ENCODE measurements at places on chromosomes 4 and X. TPM values are rescaled to one million over a fixed set of nuclear protein-coding genes. Genes with fewer than 3 reads are reported as not detected.
A peak's percentile ranks its signal among the peaks of the same experiment; 100 is the strongest.

- no peaks in the 10 kb centered on the region for H3K27me3 ChIP-seq
- no peaks in the 10 kb centered on the region for H3K36me3 ChIP-seq
- H3K27ac ChIP-seq = no peak overlapping the region
- DNase-seq = no peak
- H3K4me3 ChIP-seq = no peak overlapping the region
- no peaks in the 10 kb centered on the region for H3K4me1 ChIP-seq
These were observed 63.3 kb downstream of the PTPN13 start for GRCh38 chr4:86657382-86657781.

DNA sequence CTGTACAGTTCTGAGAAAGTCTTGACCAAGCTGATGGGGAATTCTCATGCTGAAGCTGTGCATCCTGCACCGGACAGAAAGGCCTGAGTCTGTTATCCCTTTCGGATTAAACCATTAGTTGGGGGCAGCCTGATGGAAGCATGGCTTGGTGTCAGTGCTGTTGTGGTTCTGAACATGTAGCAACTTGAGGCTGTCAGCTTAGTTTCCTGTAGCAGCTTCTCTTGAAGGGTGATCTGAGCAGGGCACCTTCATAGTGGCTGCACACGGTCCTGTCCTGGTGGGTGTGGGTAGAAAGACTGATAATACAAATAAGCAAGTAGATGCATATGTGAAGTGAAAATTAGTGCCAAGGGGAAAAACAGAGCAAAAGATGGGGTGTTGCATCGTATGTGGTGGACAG is 11.7 kb downstream of the KIAA0232 start:
- no peaks in the 10 kb centered on the region for H3K27me3 ChIP-seq
- H3K4me3 ChIP-seq = no peak overlapping the region
- DNase-seq = no peak
- peaks cover 7% of the 10 kb centered on the region for H3K36me3 ChIP-seq

DNA sequence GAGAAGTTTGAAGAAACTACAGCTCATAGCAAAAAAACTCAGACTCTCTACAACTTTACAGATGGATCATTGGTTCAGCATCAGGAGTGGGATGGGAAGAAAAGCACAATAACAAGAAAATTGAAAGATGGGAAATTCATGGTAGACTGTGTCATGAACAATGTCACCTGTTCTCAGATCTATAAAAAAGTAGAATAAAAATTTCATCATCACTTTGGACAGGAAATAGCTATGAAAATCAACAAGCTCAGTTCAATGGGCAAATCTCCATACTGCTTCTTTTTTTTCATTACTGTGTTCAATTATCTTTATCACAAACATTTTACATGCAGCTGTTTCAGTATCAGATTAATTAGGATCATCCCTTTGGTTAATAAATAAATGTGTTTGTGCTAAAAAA is 76.5 kb upstream of the RAPGEF2 start:
- no peak overlapping the region for H3K4me3 ChIP-seq
- DNase-seq = no peak
- peaks cover 5% of the 10 kb centered on the region for H3K4me1 ChIP-seq
- no peaks in the 10 kb centered on the region for H3K27me3 ChIP-seq
- no peaks in the 10 kb centered on the region for H3K36me3 ChIP-seq

DNA sequence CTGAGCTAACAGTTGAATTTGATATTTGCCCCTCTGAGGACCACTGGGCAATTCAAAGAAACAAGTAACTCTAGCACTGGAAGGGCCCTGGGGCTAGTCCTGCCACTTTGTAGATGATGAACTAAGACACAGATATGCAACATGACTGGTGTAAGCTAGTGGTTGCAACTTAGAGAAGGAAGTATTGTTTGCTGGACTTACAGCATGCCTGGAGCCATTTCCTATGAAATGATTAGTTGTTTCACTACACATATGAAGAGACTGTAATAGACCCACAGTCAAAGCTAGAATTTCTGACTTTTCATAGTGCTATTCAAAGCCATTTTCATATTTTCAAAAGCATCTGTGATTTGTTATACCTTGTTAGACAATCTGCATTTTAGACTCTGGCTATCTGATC is 96.2 kb downstream of the TSPAN7 start:
- H3K27ac ChIP-seq = no peak overlapping the region
- H3K36me3 ChIP-seq = no peaks in the 10 kb centered on the region
- no peak overlapping the region for H3K4me3 ChIP-seq
- no peak for DNase-seq

- H3K27me3 ChIP-seq = no peaks in the 10 kb centered on the region
- DNase-seq = no peak
- no peaks in the 10 kb centered on the region for H3K4me1 ChIP-seq
- H3K36me3 ChIP-seq = no peaks in the 10 kb centered on the region
- no peak overlapping the region for H3K27ac ChIP-seq
These were observed 120.6 kb upstream of the BMP3 start for GRCh38 chr4:80909938-80910337.

GRCh38 chrX:102624105-102624504 is 24.8 kb downstream of the ARMCX5 start:
- no peaks in the 10 kb centered on the region for H3K36me3 ChIP-seq
- no peaks in the 10 kb centered on the region for H3K27me3 ChIP-seq
- DNase-seq = no peak

DNA sequence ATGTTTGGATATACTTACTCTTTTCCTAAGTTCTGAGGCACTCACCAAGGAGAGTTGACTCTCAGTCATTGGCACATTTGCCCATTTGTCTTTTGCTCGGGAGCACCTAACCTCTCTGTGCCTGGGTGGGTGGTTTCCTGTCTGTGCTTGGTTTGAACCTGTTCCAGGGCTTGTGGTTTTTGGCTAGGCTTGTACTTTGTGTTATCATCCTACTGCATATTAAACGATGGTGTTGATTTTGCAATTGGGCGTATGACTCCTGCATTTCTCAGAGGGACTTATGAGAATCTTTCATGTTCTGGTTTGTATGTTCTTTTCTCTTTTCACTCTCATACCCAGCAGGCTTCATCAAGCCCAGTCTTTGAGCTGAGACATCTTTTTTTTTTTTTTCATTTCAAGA is 161.7 kb downstream of the BTC start:
- H3K4me3 ChIP-seq = no peak overlapping the region
- no peak overlapping the region for H3K27ac ChIP-seq
- peak; percentile 36 for DNase-seq
- peaks cover 5% of the 10 kb centered on the region for H3K4me1 ChIP-seq
- no peaks in the 10 kb centered on the region for H3K36me3 ChIP-seq
- no peaks in the 10 kb centered on the region for H3K27me3 ChIP-seq

The MAGEB6 gene
- not detected for total RNA-seq

DNA sequence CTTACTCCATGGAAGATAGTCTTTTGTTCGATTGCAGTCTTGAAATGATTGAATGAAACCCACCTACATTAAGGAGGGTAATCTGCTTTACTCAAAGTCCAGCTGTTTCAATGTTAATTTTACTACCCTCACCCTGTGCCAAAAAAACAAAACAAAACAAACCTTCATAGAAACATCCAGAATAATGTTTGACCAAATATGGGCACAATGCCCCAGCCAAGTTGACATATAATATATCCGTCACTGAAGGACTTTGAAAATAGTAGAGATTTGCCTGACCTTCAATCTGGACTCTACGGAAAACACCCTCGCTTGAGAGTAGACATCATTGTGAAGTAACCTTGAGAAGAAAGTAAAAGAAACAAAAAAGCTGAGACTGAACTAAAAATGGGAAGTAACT is 550.5 kb upstream of the SMIM31 start:
- H3K27me3 ChIP-seq = no peaks in the 10 kb centered on the region
- no peak overlapping the region for H3K27ac ChIP-seq
- no peak overlapping the region for H3K4me3 ChIP-seq
- no peaks in the 10 kb centered on the region for H3K4me1 ChIP-seq

The GPM6B gene
- total RNA-seq = 21.6 TPM

- no peaks in the 10 kb centered on the region for H3K27me3 ChIP-seq
- H3K4me1 ChIP-seq = peaks cover 44% of the 10 kb centered on the region
- DNase-seq = peak; percentile 55
- peak overlapping the region; percentile 72 for H3K4me3 ChIP-seq
- H3K27ac ChIP-seq = peak overlapping the region; percentile 85
- no peaks in the 10 kb centered on the region for H3K36me3 ChIP-seq
These were observed 2.2 kb downstream of the FAT4 start for GRCh38 chr4:125316791-125317524.

GRCh38 chr4:146155152-146155724 is 20.3 kb upstream of the LSM6 start:
- no peak overlapping the region for H3K27ac ChIP-seq
- no peaks in the 10 kb centered on the region for H3K4me1 ChIP-seq
- no peak overlapping the region for H3K4me3 ChIP-seq
- H3K27me3 ChIP-seq = no peaks in the 10 kb centered on the region
- DNase-seq = no peak
- H3K36me3 ChIP-seq = no peaks in the 10 kb centered on the region

The MXRA5 gene
- 7.0 TPM for total RNA-seq

The ATP10D gene
- 25.2 TPM for total RNA-seq

The OCIAD2 gene
- 29.2 TPM for total RNA-seq

- no peaks in the 10 kb centered on the region for H3K4me1 ChIP-seq
- H3K4me3 ChIP-seq = no peak overlapping the region
- no peaks in the 10 kb centered on the region for H3K36me3 ChIP-seq
- H3K27ac ChIP-seq = no peak overlapping the region
- no peak for DNase-seq
- no peaks in the 10 kb centered on the region for H3K27me3 ChIP-seq
These were observed 132.4 kb upstream of the ENPEP start for GRCh38 chr4:110343534-110343933.

DNA sequence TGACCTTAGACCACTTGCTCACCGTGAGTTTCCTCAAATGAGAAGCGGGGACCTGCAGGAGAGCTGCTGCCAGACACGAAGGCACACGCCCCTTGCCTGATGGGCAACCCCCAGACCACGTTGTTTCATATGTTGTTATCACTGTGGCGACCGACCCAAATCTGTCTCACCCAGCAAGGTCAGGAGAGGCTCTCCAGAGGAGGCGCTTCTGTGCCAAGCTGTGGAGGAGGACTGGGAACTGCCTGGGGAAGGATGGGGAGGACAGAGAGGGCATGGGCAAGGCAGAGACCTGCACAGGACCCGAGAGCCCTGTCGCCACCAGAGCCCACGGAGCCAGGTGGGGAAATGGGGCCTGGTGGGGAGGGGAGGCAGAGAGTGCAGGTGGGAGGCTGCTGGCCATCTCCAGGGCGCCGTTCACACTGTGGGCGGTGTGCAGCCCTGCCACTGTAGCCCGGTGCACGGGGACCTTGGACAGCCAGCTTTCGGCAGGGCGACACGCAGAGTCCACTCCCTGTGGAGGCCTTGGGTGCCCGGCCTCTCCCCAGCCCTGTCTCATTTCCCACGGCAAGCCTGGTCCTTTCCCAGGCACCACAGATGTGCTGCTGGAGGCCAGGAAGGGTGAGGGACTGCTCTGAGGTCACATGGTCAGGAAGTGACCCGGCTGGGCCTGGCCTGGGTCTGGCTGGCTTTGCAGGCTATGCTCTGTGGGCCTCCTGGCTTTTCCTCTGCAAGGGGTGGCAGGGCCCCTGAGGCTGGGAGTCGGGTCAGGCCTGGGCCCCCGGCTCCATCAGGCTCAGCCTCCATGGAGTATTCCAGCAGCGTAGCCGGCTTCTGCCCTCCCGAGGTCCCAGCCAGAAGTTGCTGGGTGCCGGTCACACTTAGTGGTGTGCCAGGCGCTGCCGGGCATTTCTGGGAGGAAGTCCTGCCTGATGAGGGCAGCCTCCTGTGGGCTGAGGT is 3.2 kb downstream of the HTRA3 start:
- H3K27ac ChIP-seq = peak overlapping the region; percentile 56
- peaks cover 24% of the 10 kb centered on the region for H3K27me3 ChIP-seq
- no peaks in the 10 kb centered on the region for H3K36me3 ChIP-seq
- no peak for DNase-seq

The CXCL11 gene
- 0.62 TPM for total RNA-seq

DNA sequence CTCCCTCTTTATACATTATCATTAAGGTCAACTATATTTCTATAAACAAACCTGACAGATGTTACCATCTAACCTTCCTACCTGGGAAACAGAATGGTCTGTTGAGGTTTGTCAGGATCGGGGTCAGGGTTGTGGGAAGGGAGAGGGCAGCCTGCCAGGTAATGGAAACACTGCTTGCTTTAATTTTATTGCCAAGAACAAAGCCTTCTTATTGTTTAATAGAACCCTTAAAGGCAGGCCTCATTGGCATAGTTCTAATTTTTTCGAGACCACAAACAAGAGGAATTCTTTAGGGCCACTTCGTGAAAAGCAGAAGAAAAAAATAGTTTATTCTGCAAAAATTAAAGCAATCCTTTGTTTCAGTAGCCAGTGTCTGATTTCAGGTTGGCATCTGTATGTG is 113.2 kb downstream of the MID1 start:
- H3K4me1 ChIP-seq = no peaks in the 10 kb centered on the region
- no peaks in the 10 kb centered on the region for H3K36me3 ChIP-seq
- H3K27me3 ChIP-seq = no peaks in the 10 kb centered on the region
- H3K4me3 ChIP-seq = no peak overlapping the region
- H3K27ac ChIP-seq = no peak overlapping the region

The TCEAL6 gene
- not detected for total RNA-seq

The RPS6KA3 gene
- 64.5 TPM for total RNA-seq

The KLHL34 gene
- not detected for total RNA-seq

- H3K27ac ChIP-seq = no peak overlapping the region
- no peaks in the 10 kb centered on the region for H3K4me1 ChIP-seq
- no peak overlapping the region for H3K4me3 ChIP-seq
- no peaks in the 10 kb centered on the region for H3K27me3 ChIP-seq
These were observed 52.9 kb downstream of the METTL14 start for GRCh38 chr4:118738090-118738489.

DNA sequence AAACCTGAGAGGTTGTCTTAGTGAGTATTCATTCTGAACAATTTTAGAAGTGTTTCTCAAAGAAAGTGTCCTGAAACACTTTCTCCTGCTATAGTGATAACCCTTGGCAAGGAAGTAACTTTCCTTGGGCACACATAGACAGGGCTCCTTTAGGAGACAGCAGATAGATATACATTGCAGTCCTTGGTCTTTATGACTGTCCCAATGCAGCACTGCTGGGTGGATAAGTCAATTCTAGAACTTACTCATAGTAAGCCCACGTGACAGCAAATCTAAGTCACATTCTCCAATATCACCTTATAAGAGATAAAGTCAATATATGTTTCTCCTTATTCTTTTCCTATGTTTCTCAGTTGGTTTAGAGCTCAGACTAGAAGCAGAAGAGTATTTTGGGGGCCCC is 46.7 kb downstream of the GPRASP3 start:
- no peaks in the 10 kb centered on the region for H3K27me3 ChIP-seq
- no peak overlapping the region for H3K27ac ChIP-seq
- no peak overlapping the region for H3K4me3 ChIP-seq
- H3K4me1 ChIP-seq = no peaks in the 10 kb centered on the region
- no peaks in the 10 kb centered on the region for H3K36me3 ChIP-seq
- DNase-seq = no peak

The RS1 gene
- total RNA-seq = 3.9 TPM

The EGF gene
- total RNA-seq = 3.5 TPM

- H3K27ac ChIP-seq = no peak overlapping the region
- no peaks in the 10 kb centered on the region for H3K4me1 ChIP-seq
- no peak for DNase-seq
These were observed 114.6 kb downstream of the UBE2K start for GRCh38 chr4:39812500-39812899.

Data from lower lobe of right lung (tissue), 2 donors.